SJSA1 (cell line): ENCODE measurements at places on chromosomes 16 and 17. TPM values are rescaled to one million over a fixed set of nuclear protein-coding genes. Genes with fewer than 3 reads are reported as not detected.

SSH2 gene
- 8.6 and 12.9 TPM in 2 replicates for total RNA-seq

CES4A gene
- total RNA-seq: not detected in 2 replicates

PLA2G10 gene
- total RNA-seq: not detected in 2 replicates

CBFA2T3 gene
- not detected in 2 replicates for total RNA-seq

CLEC19A gene
- total RNA-seq: not detected in 2 replicates

SNX20 gene
- total RNA-seq: not detected in 2 replicates

CFAP52 gene
- not detected in 2 replicates for total RNA-seq

CHST4 gene
- total RNA-seq: not detected in 2 replicates

RBFOX1 gene
- not detected in 2 replicates for total RNA-seq

FSCN2 gene
- 0.61 and 1.4 TPM in 2 replicates for total RNA-seq

SHMT1 gene
- total RNA-seq: 20.4 and 23.0 TPM in 2 replicates

EVPLL gene
- not detected in 2 replicates for total RNA-seq

DNA sequence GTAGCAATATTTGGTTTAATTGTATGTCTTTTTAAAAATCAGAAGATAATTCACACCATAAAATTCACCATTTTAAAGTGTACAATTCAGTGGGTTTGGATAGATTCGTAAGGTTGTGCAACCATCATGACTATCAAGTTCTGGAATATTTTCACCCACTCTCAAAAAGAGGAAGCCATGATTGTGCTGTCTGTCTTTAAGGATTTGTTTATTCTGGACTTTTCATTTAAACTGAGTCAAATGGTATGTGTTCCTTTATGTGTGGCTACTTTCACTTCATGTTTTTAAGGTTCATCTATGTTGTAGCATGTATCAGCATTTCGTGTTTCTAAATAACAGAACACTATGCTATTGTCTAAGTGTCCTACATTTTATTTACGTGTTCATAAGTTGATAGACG lies 68.1 kb upstream of the CPHXL start:
- DNase-seq: no peak

DNA sequence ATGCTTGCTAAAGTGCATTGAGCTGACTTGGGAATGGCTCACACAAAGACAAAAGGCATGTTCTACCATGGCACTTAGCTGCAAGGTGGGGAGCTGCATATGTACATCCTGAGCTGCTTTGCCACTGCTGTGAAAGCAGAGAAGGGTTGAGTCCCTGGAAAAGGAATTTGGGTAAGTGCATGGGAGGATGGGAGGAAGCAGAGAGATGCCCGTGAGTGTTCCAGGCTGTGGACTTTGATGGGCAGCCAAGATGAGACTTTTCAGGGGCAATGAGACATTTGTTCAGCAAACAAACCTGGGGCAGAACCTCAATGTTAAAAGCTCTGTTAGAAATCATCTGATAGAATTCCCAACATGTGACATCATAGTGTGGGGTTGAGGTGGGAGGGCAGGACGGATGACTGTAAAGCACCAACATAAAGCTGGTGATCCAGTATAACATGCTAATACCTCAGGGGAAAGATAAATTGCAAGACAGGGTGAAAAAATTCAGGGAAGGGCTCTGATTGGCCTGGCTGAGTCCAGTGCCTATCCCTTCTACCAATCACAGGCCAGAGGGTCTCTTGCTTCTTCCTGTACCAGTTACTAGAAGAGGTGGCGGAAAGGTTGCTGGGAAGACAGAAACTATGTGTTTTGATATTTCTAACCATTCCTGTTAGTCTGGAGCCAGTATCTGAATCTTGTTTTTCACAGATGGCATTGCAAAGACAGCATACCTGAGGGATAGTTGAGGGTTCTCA lies 163.2 kb downstream of the UTP18 start:
- no peak for DNase-seq

DNA sequence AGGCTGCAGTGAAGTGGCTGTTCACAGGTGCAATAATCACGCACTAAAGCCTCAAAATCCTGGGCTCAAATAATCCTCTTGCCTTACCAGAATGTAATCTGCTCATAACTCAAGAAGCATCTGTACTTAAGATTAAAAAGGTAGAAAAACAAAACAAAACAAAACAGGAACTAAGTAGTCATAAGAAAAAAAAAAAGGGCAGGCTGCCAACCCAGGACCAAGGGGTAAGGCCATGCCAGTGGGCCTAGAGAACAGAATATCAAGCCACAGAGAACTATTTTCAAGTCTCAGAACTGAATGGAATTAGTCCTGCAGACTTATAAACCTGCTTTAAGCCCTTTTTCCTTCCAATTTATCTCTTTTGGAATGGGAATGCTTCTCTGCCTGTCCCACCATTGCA lies 64.8 kb upstream of the TBC1D3K start:
- no peak for DNase-seq

DNA sequence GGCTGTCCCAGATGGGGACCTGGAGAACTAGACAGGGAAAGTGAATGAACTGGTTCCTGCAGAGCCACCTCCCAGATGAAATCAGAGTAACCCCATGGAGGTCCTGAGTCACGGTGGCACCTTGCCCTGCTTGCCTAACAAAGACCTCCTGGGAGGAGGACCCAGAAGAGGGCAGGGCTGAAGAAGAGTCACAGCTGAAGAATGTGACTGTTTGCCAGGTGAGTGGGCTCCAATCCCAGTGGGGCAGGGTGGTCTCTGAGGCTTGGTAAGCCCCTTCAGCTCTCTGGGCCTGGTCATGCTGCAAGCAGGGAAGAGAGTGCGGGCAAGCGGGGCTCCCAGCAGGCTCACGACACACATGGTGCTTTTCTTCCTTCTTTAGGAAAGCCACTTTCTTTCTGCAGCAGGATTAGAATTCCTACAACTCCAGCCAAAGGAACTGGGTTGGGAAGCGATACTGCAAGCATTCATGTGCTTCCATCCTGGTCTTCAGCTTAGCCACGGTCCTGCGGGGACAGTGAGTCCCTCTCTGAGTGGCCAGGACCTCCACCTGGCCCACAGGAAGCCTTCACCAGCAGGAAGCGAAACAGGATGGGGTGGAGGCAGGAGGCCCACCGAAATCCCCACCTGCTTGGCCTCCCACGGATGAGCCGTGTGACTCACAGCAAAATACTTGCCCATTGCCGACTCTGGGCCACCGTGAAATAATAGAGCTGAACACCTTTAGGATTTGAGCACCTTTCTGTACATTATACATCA lies 4.3 kb downstream of the C16orf74 start:
- peak; percentile 62 for DNase-seq

GRCh38 chr16:1990351-1991134 lies 773 bp downstream of the SYNGR3 start:
- DNase-seq: no peak

GRCh38 chr17:60941028-60941427 lies 263.4 kb downstream of the BCAS3 start:
- peak; percentile 64 for DNase-seq

DNA sequence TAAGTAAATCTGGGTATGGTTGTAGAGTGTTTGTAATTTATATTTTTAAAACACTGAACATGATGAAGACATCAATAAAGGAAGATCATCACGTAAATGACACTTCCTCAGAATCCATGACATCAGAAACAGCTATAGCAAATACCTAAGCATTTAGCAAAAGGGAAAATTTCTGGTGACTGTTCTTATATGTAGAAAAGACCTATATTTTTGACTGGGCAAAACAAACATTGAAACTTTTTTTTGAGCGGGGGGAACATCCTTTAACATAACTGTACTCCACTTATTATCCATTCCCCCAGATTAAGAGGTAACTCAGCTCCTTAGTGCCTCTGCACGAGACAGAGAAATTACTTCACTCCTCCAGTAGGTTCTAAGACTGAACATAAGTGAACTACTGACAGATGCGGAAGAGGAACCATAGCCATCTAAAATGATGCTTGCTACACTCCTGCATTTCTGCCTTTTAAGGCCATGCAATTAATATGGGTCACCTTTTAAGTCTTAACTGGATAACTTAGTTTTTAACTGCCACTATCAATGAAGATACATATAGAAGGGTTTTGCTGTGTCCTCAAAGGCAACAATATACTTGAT lies 9.4 kb downstream of the CRYBA1 start:
- DNase-seq: no peak

- peak; percentile 94 for DNase-seq
Observed at GRCh38 chr17:57892820-57893595, 43.2 kb upstream of the MRPS23 start.

GRCh38 chr16:14491861-14492529 lies 138.1 kb downstream of the PARN start:
- DNase-seq: no peak

- no peak for DNase-seq
Observed at GRCh38 chr16:557463-558297, 2.5 kb upstream of the PRR35 start.

DNA sequence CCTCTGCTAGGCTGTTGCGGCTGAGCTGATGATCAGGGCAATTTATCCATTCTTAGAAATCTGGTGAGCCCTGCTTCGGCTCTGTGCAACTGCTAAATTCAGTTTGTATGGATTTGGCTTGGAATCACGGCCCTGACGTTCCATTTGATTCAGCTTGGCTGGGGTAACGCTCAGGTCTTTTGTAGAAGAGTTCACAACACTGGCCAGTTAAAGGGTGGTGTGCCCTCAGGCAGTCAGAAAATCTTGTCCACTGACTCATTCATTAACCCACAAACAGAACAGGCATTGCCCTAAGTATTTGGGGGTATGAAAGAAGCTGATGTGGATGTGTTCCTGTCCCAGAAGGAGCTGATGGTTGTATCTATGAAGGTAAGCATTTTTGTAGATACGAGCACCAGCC lies 53.9 kb downstream of the GNAO1 start:
- DNase-seq: peak; percentile 81

GRCh38 chr16:24347556-24347955 lies 91.4 kb downstream of the CACNG3 start:
- DNase-seq: no peak

DNA sequence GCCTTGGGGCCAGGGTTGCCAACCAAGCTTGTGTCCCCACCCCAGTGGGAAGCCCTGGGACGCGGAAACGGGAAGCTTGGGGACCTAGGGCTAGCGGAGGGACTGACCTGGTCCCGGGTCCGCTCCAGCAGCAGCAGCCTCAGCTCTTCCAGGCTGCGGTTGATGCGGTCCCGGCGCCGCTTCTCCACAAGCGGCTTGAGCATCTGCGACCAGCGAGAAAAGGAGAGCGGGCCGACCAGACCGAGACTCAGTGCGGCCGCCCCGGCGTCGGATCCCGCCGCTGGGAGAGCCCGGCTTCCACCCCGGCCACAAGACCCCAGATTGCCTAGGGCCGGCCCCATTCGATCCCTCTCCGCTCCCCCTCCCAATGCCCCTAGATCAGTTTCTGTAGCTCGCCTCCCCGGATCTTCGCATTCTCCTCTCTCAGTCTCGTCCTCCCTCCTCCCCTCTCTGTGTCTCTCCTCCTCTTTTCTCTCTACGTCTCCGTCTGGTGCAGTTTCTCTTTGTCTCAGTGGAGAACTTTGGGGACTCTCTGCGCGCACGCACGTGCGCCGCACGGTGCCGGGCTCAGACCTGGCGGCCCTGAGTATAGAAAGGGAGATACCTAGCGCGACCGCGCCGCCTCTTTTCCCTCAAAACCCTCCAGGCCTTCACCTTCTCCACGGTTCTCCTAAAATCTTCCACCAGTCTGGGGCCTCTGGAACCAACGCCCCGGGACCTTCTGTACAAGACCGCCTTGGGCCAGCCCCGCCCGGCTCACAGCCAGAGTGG lies 797 bp downstream of the HES7 start:
- no peak for DNase-seq

DNA sequence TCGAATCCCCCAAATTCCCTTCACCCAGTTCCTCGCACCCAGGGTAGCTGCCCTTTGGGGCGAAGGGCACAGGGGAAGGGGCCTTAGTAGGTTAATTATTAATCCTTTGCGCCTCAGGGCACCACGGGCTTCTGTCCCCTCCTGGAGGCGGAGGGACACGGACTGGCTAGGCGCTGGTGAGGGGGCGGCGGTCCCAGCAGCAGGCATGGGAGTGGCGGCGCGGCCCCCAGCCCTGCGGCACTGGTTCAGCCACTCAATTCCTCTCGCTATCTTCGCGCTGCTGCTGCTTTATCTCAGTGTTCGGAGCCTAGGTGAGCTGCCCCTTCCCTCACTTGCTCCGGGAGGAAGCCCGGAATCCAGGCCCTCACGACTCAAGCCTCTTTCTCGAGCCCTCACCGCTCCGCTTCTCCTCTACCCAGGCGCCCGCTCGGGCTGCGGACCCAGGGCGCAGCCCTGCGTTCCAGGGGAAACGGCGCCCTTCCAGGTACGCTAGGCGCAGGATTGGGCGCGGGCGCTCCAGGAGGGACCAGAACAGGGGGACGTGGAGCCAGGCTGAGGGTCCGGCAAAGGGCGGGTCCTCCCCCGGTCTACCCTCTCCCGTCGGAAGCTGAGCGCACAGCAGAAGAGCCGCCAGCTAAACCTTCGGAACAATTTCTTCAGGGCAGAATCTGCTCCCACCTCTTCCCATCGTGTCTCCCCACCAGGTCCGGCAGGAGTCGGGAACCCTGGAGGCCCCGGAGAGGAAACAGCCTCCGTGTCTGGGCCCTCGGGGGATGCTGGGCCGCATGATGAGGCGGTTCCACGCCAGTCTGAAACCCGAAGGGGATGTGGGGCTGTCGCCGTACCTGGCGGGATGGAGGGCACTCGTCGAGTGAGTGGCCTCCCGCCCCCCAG lies at the start of gene GLTPD2:
Gene GLTPD2, plus strand, starts transcription at position 158 of the 894 bp plus-strand sequence. Its CDS starts 48 bp downstream, at position 206.
- DNase-seq: no peak

GRCh38 chr17:5254414-5254813 lies 19.8 kb upstream of the SCIMP start:
- DNase-seq: no peak

GRCh38 chr16:23107936-23108335 lies 41.3 kb downstream of the USP31 start:
- DNase-seq: no peak

GRCh38 chr17:77857613-77858012 lies 100.9 kb upstream of the TNRC6C start:
- no peak for DNase-seq

- peak; percentile 82 for DNase-seq
Observed at GRCh38 chr16:31452631-31453106, 6.6 kb upstream of the ARMC5 start.

DNA sequence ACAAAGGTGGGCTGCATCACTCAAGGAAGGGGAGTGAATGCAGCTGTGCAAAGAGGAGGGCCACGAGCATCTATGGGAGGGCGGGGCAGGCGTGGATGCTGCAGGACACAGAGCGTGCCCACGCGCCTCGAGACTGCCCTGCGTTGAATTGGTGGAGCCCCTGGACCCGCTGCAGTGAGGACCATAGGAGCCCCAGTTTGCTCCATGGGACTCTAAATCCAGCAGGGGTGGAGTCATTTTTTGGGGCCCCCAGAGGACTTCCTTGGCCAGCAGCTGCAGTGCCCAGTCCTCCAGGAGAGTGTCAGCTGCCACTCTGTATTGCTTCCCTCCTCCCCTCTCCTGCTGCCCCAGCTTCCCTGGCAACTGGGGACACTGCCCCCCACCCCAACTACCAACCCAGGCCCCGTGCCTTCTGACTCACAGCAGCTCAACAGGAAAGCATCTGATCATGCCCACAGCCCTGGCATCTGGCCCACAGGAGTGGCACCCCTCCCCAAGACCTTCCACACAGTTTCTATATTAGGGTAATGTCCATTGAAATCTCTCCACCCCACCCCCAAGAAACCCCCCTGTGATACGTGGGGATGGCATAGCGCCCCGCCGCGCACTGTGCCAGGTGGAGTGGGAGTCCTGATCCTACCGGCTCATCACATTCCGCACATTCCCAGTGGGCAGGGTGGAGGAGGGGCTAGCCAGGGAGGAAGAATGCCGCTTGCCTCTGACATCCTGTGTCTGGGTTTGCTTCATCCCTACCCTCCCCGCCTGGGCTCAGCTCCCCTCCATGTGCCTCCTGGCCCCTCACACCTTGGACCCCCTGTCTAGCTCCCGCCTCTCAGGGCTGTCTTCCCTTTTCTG lies 27.8 kb upstream of the ITGA3 start:
- DNase-seq: peak; percentile 90
